ENCODE measurements at places on chromosomes 1 and 21. TPM values are rescaled to one million over a fixed set of nuclear protein-coding genes. Genes with fewer than 3 reads are reported as not detected.

DNA sequence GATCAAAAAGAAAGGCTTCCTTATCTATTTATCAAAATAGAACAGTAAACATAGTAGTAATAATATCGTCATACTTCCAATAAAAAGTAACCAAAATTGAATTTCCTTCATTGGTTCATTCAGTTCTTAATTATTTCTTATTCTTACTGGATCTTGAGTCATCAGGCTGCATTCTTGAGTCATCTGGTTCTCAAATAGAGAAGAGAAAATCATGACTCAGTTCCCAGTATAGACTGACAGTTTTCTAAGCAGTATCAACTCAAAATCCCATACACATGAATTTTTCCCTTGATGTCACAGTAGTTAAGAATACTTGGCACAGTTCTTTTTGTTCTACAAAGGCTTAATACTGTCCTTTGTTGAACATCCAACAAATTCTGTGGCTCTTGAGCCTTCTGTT is 626.9 kb upstream of the ADGRL4 start:
- no peak overlapping the region for H3K27ac ChIP-seq
- H3K4me1 ChIP-seq, result no peaks in the 10 kb centered on the region
- no peak overlapping the region for H3K4me3 ChIP-seq
- no peak for DNase-seq
- H3K36me3 ChIP-seq, result no peaks in the 10 kb centered on the region
- no peaks in the 10 kb centered on the region for H3K27me3 ChIP-seq

DNA sequence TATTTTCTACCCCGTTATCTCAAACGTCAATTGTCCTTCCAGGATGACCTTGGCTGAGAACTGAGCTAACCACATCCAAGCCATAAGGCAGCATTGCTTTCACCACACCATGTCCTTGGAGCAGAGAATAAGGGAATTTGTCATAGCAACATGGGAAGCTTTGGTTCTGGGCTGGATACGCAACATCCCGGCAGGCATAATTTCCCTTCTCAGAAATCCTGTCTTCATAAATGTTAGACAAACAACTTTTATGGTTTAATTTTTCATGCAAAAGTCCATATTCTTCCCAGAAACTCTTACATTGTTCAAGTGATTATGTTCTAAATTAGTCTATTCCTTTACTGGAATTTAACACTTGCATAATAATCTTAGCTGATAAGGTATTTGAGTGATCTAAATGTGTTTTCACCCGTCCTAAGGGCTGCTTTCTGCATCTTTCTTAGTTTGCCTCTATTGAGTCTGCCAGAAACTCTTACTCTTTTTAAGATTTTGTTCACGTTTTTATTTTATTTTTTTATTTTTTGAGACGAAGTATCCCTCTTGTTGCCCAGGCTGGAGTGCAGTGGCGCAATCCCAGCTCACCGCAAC is 51.8 kb downstream of the KCNJ15 start:
- H3K27me3 ChIP-seq, result no peaks in the 10 kb centered on the region
- H3K4me1 ChIP-seq, result no peaks in the 10 kb centered on the region
- no peak overlapping the region for H3K4me3 ChIP-seq
- DNase-seq, result no peak

Gene INTS7
- 15.5 TPM for total RNA-seq

- DNase-seq, result no peak
- no peak overlapping the region for H3K27ac ChIP-seq
- no peaks in the 10 kb centered on the region for H3K36me3 ChIP-seq
- H3K4me3 ChIP-seq, result no peak overlapping the region
Measured at GRCh38 chr1:110948038-110948810, 15.5 kb downstream of the LRIF1 start.

DNA sequence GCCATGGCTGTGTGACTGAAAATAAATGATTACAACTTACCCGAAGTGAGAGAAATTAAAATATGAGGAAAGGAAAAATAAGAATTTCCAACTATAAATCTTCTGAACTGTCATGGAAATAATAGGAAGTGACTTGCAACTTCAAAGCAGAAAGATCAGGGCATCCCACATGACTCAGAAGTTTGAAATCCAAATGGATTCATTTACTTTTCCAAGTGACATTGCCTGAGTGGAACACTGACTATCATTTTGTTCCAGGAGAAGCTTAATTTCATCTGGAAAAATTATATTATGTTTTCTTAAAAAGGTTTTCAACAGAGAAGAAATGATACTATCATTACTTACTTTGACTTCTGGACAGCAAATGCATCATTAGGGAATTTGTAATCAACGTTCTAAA is 110.8 kb downstream of the GREM2 start:
- DNase-seq, result no peak
- H3K36me3 ChIP-seq, result no peaks in the 10 kb centered on the region
- no peaks in the 10 kb centered on the region for H3K4me1 ChIP-seq
- no peaks in the 10 kb centered on the region for H3K27me3 ChIP-seq

DNA sequence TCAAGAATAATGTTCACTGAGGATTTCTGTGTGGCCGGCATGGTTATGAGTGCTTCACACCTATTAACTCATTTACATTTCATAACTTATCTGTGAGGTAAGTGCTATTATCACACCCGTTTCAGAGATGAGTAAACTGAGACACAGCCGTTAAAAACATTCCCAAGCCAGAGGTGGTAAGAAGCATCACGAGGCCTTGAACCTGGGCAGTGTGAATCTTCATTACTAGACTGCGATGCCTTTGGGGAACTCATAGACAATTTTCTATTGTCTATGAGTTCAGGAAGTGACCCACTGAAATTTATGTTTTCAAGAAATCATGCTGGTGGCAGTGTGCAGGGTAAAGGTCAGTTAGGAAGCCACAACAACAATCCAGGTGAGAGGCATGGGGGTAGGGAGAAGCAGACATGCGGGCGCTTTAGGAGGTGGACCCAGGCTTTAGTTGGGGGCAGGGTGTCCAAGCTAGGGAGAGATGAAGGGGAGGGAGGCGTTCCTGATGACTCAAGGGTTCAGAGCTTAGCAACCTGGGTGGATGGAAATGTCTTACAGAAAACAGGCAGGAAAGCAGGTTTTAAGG is 14.5 kb downstream of the GNG12 start:
- H3K36me3 ChIP-seq, result no peaks in the 10 kb centered on the region
- no peaks in the 10 kb centered on the region for H3K27me3 ChIP-seq
- H3K4me1 ChIP-seq, result no peaks in the 10 kb centered on the region
- H3K27ac ChIP-seq, result no peak overlapping the region

DNA sequence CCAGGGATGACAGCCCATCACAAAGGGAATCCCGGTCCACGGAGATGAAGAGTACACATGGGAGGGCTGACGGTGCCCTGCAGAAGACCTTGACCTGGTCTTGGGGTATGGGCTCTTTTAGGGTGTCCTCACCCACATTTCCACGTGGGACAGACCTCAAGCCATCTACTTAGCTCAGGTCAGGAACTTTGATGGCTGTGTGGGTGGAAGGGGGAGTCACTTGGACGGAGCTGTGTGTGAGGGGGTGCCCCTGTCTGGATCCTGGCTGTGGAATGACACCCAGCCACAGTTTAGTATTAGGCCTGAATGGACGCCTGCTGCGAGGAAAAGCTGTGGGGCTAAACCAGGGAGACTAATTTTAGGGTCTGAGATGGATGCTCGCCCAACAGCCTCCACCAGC is 10.9 kb upstream of the MIXL1 start:
- no peak for DNase-seq
- no peaks in the 10 kb centered on the region for H3K36me3 ChIP-seq
- H3K27me3 ChIP-seq, result no peaks in the 10 kb centered on the region
- no peak overlapping the region for H3K4me3 ChIP-seq
- no peaks in the 10 kb centered on the region for H3K4me1 ChIP-seq

GRCh38 chr1:100428160-100428559 is 75.9 kb downstream of the CDC14A start:
- H3K27ac ChIP-seq, result no peak overlapping the region
- no peaks in the 10 kb centered on the region for H3K27me3 ChIP-seq

Gene NTNG1
- total RNA-seq, result 2.6 TPM

Gene PDC
- total RNA-seq, result not detected

Gene LEMD1
- total RNA-seq, result 22.0 TPM

GRCh38 chr1:37148663-37149062 is 114.3 kb upstream of the GRIK3 start:
- no peaks in the 10 kb centered on the region for H3K4me1 ChIP-seq
- DNase-seq, result no peak
- H3K36me3 ChIP-seq, result no peaks in the 10 kb centered on the region
- no peak overlapping the region for H3K4me3 ChIP-seq
- H3K27me3 ChIP-seq, result no peaks in the 10 kb centered on the region
- no peak overlapping the region for H3K27ac ChIP-seq

GRCh38 chr1:223219846-223220610 is 77.0 kb upstream of the TLR5 start:
- H3K4me1 ChIP-seq, result no peaks in the 10 kb centered on the region
- H3K4me3 ChIP-seq, result no peak overlapping the region
- DNase-seq, result no peak

- H3K4me3 ChIP-seq, result no peak overlapping the region
- H3K36me3 ChIP-seq, result no peaks in the 10 kb centered on the region
- DNase-seq, result no peak
- H3K27ac ChIP-seq, result peak overlapping the region; percentile 50
- H3K27me3 ChIP-seq, result peaks cover 5% of the 10 kb centered on the region
- no peaks in the 10 kb centered on the region for H3K4me1 ChIP-seq
Measured at GRCh38 chr21:45306832-45307571, 19.3 kb upstream of the POFUT2 start.

DNA sequence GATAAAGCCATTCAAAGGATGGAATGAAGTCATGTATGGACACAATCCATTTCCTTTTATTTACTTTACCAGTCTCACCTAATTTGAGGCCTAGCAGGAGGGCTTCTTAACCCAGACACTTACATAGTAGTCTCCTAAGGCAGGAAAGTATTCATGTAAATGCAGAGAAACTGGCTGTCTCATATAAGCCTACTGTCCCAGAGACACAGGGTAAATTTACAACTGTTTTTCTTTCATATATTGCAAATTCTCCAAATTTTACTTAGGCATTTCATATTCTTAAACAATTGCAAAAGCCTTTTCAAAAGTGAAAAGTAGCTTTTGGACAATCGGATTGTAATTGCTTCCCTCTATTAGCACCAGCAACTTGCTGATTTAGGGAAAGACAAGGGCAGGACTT is 29.9 kb downstream of the SPAG17 start:
- no peak overlapping the region for H3K4me3 ChIP-seq
- no peaks in the 10 kb centered on the region for H3K27me3 ChIP-seq
- DNase-seq, result no peak
- no peaks in the 10 kb centered on the region for H3K36me3 ChIP-seq
- no peak overlapping the region for H3K27ac ChIP-seq

Gene UBASH3A
- total RNA-seq, result 0.23 TPM

DNA sequence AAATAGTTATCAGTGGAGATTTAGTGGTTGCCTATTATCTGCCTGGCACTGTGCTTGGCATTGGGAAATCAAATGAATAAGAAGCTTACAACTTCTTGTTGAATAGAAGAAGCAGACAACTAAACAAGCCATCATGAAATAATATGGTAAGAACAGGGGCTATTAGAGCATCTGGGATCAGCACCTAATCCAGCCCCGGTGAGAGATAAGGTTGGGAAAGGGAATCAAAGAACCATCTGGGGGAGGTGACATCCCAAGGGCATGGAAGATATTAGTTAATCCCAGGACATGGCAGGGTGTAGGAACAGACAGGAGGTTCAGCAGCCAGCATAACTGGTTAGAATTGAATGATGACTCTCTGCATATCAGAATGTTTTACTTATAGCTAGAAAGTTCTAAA is 36.3 kb upstream of the SUCO start:
- no peaks in the 10 kb centered on the region for H3K27me3 ChIP-seq
- H3K4me3 ChIP-seq, result no peak overlapping the region
- no peaks in the 10 kb centered on the region for H3K36me3 ChIP-seq
- H3K4me1 ChIP-seq, result no peaks in the 10 kb centered on the region

GRCh38 chr1:87840767-87841166 is 512.1 kb downstream of the LMO4 start:
- DNase-seq, result no peak
- H3K27ac ChIP-seq, result no peak overlapping the region
- H3K4me1 ChIP-seq, result no peaks in the 10 kb centered on the region
- H3K36me3 ChIP-seq, result no peaks in the 10 kb centered on the region

- H3K36me3 ChIP-seq, result no peaks in the 10 kb centered on the region
- H3K27me3 ChIP-seq, result no peaks in the 10 kb centered on the region
Measured at GRCh38 chr1:65940126-65940525, 147.4 kb downstream of the PDE4B start.

GRCh38 chr1:96509951-96510350 is 211.6 kb upstream of the PTBP2 start:
- no peak for DNase-seq
- H3K4me1 ChIP-seq, result no peaks in the 10 kb centered on the region
- H3K4me3 ChIP-seq, result no peak overlapping the region
- H3K27ac ChIP-seq, result no peak overlapping the region
- no peaks in the 10 kb centered on the region for H3K27me3 ChIP-seq

Gene TRAF3IP3
- total RNA-seq, result 0.73 TPM

Gene SOX13
- total RNA-seq, result 95.9 TPM

Gene TAF13
- 27.0 TPM for total RNA-seq

GRCh38 chr1:236394879-236395229 is 768 bp downstream of the EDARADD start:
- peak overlapping the region; percentile 70 for H3K27ac ChIP-seq
- peak overlapping the region; percentile 57 for H3K4me3 ChIP-seq
- DNase-seq, result peak; percentile 38
- no peaks in the 10 kb centered on the region for H3K4me1 ChIP-seq

- H3K27me3 ChIP-seq, result no peaks in the 10 kb centered on the region
- no peaks in the 10 kb centered on the region for H3K36me3 ChIP-seq
- no peak overlapping the region for H3K4me3 ChIP-seq
- H3K27ac ChIP-seq, result no peak overlapping the region
Measured at GRCh38 chr1:75811211-75811981, 14.7 kb downstream of the MSH4 start.

GRCh38 chr21:15285556-15285955 is 220.8 kb upstream of the NRIP1 start:
- no peaks in the 10 kb centered on the region for H3K36me3 ChIP-seq
- H3K27me3 ChIP-seq, result no peaks in the 10 kb centered on the region
- DNase-seq, result no peak
- H3K27ac ChIP-seq, result no peak overlapping the region
- no peaks in the 10 kb centered on the region for H3K4me1 ChIP-seq

Gene NPPB
- total RNA-seq, result not detected

DNA sequence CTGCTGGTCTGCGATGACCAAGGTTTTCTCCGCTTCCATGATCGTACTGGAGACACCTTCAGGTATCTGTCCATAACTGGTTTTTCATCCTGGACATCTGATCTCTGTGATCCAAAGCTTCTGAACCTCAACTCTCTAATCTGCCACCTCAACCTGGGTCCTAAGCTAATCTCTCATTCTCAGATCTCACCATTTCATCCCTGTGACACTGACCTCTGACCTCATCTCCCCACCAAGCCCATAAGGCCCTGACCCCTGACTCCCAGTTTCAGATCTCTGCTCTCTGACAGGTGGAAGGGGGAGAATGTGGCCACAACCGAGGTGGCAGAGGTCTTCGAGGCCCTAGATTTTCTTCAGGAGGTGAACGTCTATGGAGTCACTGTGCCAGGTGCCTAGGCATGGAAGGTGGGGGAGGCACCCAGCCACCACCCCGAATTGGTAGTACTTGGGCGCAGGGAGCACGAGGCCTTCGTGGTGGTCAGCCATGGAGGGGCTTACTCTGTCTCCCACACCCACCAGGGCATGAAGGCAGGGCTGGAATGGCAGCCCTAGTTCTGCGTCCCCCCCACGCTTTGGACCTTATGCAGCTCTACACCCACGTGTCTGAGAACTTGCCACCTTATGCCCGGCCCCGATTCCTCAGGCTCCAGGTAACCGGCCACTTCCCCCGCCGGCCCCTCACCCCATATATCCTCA is 3.8 kb downstream of the SLC27A3 start:
- peaks cover 7% of the 10 kb centered on the region for H3K4me1 ChIP-seq
- no peak overlapping the region for H3K27ac ChIP-seq
- no peak for DNase-seq
- no peaks in the 10 kb centered on the region for H3K27me3 ChIP-seq

Data from prostate gland (tissue), 2 donors.